ENCODE measurements at places on chromosomes 3 and 15.

- DNase-seq, result no peak
Measured at GRCh38 chr15:47139965-47140364, 577.3 kb upstream of the SEMA6D start.

DNA sequence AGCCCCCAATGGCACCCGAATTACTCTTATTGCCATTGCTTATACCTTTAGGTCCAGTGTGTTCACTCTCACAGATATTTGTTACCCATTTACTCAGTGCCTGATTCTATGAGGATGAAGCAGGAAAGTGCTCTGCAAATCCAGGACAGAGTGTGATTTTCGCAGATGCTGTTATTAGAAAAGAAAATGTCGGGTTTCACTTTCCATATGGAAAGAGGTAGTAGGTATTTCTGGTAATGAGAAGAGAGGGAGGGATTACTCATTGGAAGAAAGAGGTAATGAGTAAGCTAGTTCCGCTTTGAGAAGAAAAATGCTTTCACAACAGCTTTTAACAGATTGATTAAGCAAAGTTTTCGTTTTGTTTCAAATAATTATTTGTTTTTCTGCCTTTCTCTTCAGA is 336.3 kb upstream of the CFAP20DC start:
- no peak for DNase-seq

DNA sequence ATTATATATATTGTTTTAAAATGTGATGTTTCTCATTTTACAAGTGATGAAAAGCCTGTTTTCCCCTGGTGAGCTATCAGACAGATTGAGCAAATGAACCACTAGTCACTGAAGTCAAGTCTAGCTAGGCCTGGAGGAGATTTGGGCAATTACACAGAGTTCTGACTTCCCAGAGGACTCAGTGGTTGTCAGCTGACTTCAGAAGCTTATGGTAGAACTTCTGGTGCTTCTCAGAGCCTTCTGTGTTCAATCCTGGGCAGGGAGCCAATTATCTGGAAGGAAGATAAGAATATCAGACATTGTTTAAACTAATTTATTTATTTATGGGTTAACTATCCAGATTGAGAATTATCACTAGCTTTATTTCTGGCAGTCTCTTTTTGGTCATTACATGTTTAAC is 37.7 kb upstream of the NAALADL2 start:
- DNase-seq, result no peak

DNA sequence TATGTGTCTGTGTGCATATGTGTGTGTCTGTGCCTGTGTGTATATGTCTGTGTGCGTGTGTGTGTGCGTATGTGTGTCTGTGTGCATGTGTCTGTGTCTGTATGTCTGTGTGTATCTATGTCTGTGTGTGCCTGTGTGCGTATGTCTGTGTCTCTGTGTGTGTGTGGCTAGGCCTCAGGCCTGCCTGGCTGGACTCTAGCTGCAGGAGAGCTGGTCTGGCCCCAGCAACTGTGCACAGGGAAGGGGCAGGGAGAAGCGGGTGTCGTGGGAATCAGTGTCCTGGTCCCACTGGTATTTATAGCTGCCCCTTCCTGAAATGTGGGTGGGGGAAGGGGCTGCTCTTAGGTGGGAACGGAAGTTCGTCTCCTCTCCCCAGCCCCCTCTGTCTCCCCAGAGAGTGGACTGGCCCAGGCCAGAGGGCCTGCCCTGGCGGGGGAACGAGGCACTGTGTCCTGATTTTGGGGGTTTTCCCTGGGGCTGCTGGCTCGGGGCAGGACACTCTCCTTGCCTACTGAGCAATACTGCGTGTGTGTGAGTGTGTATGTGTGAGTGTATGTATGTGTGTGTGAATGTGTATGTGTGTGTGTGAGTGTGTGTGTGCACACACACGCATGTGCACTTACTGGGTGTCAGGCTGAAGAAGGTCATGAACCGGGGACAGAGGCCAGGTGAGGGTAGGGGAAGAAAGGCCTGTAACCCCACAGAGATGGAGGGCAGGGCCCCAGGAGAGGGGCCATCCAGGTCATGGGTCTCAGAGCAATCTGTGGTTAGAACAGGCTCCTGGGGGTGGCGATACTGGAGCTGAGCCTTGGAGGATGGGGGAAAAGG is 6.6 kb downstream of the CSPG4 start:
- DNase-seq, result no peak

DNA sequence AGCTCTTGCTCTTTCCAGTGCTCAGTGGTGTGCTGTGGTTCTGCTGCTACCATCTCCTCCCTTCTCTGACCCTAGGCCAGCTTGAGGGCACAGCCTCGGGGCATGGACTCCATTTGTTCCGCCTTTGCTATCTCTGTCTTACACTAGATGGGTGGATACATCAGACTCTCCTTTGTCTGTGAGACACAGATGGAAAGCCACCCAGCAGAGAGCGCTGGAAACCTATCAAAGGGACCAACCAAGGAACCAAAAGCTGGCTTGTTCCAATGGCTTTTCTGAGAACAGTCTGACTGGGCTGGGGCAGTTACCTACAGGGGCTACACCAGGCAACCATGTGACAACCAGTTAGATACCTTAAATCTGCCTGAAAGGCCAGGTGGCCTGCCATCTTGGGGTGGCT is 63.8 kb downstream of the NPTN start:
- no peak for DNase-seq

- DNase-seq, result no peak
Measured at GRCh38 chr3:132382267-132382666, 35.0 kb upstream of the DNAJC13 start.

- no peak for DNase-seq
Measured at GRCh38 chr15:73283366-73283962, 85.3 kb downstream of the HCN4 start.

DNA sequence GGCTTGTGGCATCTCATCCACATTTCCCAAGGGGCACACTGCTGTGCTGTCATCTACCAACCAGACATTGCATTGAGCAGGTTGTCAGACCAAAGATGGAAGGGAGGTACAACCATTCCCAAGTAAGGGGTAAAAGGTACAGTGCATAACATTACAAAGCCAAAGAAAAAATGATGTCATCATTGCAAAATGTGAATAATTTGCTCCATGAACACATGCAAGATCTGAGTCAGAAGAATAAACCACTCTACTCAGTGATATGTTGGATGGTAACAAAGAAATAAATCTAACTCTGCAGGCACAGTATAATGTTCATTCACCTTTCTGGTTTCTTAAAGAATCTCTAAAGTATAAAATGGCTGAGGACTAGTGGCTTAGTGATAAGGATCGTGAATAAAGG is 202.7 kb downstream of the MAGI1 start:
- DNase-seq, result no peak

DNA sequence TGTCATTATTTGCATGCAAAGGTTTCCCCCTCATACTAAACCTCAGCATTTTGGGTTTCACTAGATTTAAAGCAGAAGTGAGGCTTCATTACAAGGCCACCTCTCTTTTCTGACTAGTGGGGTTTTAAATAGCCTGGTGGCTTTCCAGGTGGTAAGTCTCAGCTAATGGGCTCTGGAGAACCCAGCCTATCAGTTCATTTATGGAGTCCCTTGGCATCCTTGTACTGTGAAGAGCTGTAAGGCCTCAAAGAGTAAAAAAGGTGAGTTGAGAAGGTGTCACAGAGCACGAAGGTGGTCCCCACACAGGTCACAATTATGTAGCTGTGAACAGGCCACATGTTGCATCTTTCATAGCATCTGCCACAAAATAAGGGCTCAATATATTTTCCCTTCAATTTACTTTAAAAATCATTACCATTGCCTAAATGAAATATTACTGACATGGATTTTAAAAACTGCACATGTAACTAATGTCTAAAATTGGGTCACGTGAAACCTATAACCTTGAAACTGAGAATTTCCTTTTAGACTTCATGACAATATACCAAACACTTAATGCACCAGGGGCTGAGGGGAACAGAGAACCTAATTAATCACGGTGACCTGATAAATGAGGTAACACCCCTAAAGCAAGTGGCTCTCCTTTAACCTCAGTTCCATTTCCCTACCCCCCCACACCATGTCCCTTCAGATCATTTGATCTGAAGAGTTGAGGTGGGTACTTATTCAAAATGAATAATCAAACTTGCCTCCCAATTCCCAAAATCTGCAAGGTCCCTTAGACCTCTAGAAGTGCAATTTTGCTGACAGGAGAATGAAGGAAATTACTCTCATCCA is 1.3 kb downstream of the NGLY1 start:
- no peak for DNase-seq

DNA sequence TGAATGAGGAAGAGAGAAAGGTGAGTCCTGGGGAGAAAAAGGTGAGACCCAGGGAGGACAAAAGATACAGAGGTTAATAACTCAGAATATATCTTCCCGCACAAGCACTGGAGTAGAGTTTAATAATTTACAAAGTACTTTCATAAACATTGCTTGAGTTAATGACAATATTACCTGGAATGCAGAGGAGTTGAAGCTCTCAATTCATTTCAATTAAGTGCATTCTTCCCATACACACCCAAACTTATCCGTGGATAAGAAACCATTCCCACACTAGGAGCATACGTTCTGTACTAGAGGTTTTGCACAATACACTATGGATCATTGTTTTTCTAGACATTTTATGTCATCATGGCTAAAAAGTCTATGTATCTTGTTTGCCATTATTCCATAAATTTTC is 23.3 kb upstream of the KNG1 start:
- no peak for DNase-seq

- DNase-seq, result no peak
Measured at GRCh38 chr3:171190668-171191067, 164.1 kb upstream of the SLC2A2 start.

- no peak for DNase-seq
Measured at GRCh38 chr3:85592256-85592655, 633.5 kb downstream of the CADM2 start.

GRCh38 chr3:84885199-84885882 is 73.4 kb upstream of the CADM2 start:
- no peak for DNase-seq

DNA sequence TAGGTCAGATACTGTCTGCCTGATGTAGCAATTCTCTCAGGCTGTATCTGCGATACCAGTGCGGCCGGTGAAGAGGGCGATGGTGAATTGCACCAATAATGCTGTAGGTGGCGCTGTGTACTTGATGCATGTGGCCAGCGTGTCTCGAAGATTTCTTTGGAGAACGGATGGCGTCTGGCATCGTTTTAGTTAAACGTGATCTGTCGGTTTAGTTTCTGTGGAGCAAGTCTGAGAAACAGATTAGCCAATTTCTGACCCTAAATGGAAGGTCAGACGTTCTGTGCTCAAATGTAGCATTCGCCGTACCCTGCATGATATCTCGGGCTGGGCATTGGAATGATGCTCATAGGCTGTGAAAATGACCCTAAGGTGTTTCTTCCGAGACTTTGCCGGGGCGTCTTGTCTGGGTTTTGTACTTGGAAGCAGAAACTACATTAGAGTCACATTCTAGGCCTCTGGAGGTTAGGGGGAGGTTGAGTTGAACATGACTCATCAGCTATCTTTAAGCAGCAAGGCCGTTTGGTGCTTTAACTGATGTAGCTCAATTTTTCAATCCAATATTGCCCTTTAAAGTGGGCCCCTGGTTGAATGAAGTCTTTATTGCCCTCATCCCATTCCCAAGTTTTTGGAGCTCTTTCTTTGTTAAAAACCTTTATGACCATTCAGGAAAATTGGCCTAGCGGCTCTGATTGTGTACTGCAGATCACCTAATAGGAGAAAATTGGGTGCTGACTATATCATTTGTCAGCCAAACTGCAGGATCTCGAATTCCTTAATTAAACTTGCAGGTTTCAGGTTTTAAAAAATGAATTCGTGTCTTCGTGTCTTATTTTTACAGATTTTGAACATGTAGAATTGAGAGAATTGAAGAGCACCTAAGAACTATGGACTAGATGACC is 80.0 kb downstream of the SQOR start:
- DNase-seq, result peak; percentile 57
